ENCODE measurements at places on chromosomes 7 and 10.
A peak's percentile ranks its signal among the peaks of the same experiment; 100 is the strongest.

GRCh38 chr10:103967448-103968071 lies 620 bp downstream of the SLK start:
- peak; percentile 16 for DNase-seq

DNA sequence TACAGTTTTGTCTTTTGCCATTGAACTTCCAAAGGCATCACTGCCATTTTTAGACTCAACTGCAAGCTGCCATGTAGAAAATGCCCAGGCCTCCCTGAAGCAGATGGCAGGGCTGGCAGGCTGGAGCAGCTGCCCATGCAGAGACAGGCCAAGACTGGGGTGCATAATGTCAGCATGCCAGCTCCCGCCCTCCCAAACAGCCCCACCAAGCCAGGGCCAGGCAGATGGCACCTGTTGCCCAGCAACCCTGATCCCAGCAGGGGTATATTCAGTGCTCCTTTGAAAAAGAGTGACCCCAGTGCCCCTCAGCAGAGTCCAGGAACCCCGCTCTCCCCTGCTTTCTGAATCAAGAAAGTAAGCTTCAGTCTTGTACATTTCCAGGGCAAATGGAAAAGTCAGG lies 32.6 kb downstream of the VSTM4 start:
- DNase-seq = no peak

- DNase-seq = peak; percentile 83
These were observed 21.6 kb upstream of the KLF6 start for GRCh38 chr10:3806603-3807002.

DNA sequence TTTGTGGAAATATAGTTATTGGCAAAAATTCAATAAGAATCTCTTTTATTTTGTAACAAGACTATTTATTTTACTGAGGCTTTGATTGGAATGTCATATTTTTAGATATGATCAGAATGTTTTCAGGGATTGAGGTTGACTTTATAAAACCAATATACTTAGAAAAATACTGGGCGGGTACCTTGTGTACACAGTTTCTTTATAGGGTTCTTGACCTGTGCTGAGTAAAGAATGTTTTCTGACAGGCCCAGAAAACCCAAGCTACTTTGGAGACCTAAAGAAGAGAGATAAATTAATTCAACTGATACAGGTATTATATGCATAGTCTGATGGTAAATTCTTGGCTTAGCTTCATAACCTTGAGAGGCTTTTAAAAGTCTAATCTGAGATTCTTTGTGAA lies 23.9 kb upstream of the SPAM1 start:
- no peak for DNase-seq

DNA sequence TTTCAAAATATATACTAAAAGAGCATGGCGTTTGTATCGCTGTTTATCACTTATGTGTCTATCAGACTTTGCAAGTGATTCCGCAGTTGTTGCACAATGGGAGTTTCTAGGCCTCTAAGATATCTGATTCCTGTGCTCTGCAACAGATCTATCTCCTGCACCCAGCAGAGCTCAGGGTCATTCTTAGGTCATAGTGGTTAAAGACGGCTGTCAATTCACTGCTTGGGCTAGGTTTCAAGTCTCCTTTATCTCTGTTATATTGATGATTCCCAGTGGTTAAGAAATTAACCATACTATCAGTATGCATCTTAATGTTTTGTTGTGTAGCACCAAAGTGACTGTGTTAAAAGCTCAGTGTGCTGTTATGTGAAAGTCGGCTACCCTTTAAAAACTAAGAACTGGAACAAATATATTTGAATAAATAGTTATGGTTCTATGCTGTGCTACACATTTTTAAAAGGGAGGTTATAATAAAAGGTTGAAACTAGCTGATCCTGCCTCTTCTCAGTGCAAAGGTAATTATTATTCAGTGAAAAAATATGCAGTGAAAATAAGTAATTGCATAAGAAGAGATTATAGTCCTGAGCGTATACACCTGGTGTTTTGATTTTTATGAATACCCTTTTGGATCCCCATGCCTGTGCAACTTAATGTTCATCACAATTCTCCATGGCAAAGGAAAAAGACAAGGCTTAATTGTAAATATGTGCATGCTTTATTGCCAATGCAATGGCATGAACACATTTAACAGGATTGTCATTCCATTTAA lies 24.0 kb downstream of the HOXA1 start:
- no peak for DNase-seq

GRCh38 chr10:72272689-72273409 lies 875 bp upstream of the DDIT4 start:
- DNase-seq = peak; percentile 84

DNA sequence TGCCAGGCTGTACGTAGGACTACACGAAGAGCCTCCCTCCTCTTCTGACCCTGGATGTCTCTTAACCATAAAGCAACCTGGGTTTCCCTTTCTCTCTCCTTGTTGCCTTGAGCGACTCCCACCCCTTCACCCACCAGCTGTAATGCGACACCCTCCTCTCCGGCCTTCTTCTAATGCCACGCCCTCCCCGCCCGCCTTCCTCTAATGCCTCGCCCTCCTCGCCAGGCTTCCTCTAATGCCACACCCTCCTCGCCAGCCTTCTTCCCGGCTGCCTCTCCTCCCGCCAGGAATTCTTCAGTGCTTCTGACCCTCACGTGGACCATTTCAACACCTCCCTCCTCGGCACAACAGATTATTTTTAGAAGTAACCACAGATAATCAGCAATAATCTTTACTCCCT lies 348.5 kb upstream of the SHH start:
- DNase-seq = no peak

- DNase-seq = no peak
These were observed 573.5 kb downstream of the TNS3 start for GRCh38 chr7:47008461-47008860.

DNA sequence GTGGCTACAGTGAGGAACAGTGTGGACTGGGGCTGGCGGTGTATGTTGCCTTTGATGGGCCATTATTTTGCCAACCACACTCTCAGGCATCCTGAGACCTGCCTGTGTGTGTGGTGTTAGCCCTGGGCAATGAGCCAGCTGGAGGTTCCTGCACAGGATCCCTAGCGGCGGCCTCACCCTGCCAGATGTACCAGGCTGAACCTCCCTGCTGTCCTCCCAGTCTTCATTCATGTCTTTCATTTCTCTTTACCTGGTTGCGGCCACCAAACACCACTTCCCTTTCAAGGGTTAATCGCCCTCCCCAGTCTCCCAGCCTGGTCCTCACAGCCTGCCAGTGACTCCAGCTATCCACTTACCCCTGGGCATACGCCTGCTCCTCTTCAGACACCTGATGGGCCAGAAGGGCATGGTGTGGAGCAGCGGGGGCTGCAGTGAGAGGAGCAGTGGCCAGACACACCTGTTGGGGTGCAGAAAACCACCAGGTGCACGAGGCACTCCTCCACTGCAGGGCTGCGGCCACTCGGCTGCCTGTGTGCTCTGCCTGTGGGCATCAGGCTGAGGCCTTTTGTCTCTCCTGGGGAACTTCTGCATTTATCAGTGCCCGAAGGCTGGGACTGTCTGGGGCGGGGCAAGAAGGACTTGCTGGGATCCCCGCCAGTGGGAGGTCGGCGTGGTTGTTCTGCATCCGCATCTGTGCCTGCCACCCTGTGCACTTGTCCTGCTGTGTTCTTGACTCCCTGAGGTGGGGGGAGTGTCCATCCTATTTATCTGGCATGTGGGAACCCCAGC lies 111.6 kb downstream of the ARHGAP22 start:
- no peak for DNase-seq

- DNase-seq = no peak
These were observed 59.8 kb downstream of the GRID1 start for GRCh38 chr10:86306628-86307278.

GRCh38 chr10:73871295-73872189 lies 2.8 kb downstream of the CAMK2G start:
- no peak for DNase-seq

DNA sequence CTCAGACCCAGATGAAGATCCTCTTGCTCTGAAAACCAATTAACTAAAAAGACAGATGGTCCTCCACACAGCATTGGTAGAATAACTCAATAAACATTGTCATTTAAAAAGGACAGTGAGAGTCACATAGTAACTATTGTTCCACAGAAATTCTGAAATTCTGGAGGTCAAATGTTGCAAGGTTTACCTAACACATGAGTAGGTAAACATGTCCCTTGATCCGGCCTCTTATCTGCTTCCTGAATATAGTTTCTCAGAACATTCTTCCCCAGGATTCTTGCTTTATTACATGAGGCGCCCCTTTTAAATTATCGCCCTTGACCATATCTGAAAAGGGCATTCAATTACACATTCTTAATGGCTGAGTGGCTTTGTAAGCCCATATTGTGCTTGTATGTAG lies 270.7 kb downstream of the SEMA3D start:
- no peak for DNase-seq

- no peak for DNase-seq
These were observed 653.2 kb upstream of the MKI67 start for GRCh38 chr10:128779416-128779815.

GRCh38 chr10:30510184-30510931 lies 76.4 kb downstream of the MAP3K8 start:
- DNase-seq = no peak

DNA sequence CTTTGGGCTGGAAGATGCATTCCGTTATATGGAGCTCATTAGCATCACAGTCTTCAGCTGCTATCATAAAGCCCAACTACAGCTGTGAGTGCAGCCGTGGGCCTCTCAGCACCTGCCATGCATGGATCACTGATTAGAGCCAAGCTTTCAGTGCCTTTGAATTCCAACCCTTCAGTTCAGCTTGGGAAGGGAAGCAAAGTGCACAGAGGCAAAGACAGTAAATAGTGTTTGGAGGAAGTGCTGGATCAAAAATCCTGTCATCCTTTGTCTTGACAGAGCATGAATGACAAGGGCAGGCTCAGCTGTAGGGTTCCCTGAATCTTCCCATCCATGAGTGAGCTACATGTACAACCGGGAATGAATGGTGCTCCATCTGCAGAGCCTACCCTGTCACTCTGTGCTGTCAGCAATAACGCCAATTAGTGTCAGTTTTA lies 153.7 kb downstream of the DNAJB9 start:
- DNase-seq = no peak
